ENCODE measurements at places on chromosomes 6 and 20.

GRCh38 chr20:8631271-8631670 is 437.6 kb upstream of the PLCB4 start:
- no peak for DNase-seq

DNA sequence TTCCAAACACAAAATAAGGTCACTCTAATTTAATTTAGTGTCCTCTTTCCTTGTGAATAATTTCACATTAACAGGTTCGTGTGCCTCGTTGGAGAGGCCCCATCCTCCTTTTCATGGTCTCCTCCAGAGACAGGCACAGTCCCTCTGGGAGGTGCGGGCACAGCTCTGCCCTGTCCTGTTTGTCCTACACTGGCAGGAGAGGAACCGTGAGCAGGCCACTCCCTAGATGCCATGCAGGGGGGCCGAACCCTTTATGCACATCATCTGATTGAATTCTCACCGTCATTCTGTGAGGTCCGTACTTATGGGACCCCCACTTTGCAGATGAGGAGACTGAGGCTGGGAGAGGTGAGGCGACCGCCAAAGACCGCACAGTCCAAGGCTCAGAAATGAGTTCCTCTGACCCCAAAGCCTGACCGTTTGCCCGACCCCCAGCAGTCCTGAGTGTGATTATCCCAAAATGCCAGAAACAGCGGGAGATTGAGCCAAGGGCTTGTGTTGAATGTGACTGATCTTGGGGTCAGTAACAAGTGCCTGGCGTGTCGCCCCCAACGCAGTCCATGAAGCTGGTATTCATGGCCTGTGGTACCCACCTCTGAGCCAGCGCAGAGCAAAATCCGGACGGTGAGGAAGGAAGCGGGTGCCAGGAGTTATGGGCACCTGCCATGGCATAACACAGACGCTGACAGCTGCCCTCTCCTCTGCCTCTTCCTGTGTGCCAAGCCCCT is 43.5 kb downstream of the PMEPA1 start:
- DNase-seq = no peak

GRCh38 chr6:22926790-22927354 is 357.5 kb downstream of the HDGFL1 start:
- DNase-seq = no peak

GRCh38 chr6:33430991-33431879 is 11.4 kb downstream of the SYNGAP1 start:
- DNase-seq = peak; percentile 78

- no peak for DNase-seq
Measured at GRCh38 chr6:116429111-116429510, 32.1 kb upstream of the CALHM6 start.

- DNase-seq = no peak
Measured at GRCh38 chr20:56409521-56409920, 2.5 kb upstream of the CASS4 start.

- no peak for DNase-seq
Measured at GRCh38 chr20:19850198-19850533, 92.1 kb downstream of the RIN2 start.

GRCh38 chr6:107423474-107423990 is 35.8 kb downstream of the PDSS2 start:
- no peak for DNase-seq

GRCh38 chr6:26205625-26206574 is 118.7 kb downstream of the HFE start:
- no peak for DNase-seq

GRCh38 chr20:46144432-46145025 is 26.4 kb downstream of the CD40 start:
- DNase-seq = no peak

GRCh38 chr6:13013681-13014503 is 297.3 kb downstream of the PHACTR1 start:
- no peak for DNase-seq

DNA sequence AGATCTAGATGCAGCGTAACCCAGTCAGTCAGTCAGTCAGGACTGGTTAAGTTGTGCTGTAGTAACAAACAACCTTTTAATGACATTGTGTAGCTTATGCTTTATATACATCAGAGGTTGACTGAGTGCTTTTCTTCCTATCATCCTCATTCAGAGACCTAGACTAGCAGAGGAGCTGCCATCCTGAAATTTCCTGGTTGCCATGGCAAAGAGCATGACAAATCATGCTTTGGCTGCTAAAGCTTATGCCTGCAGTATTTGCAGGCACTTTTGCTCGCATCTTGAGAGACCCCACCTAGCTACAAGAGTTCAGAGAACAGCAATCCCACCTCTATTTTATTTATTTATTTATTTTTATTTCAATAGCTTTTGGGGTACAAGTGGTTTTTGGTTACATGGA is 244.0 kb downstream of the BTBD3 start:
- no peak for DNase-seq

DNA sequence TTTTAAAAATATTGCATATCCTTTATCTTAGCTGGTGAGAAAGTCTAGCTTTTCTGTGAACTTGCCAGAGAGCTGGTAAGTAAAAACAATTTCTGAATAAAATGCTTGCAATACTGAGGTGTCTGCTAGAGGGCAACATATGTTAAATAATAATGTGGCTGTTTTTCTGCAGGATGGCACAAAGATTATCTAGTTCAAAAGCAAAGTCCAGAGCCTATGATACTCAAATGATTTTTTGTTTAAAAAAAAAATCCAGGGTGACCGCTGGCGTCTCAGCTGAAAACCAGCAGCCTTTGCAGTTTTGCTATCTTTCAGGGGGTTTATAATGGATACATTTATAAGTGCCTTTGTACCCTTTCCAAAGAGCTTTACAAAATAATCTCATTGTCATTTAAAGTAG is 194.9 kb downstream of the PHACTR1 start:
- no peak for DNase-seq

DNA sequence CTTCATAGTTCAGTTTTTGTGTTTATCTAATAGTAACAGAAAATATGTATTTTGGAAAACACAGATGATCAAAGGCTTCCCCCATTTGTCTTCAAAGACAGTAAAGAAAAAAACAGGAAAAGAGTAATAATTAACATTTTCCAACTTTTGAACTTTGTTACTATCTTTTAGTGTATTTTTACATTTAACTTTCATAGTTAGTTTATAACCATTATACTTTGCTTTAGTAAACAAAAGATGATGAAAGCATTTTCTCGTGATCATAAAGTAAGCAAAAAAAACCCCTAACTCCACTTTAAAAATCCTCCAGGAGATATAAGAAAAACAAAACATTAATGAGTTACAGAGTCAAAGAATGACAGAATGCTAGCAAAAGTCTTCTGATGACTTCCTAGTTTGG is 13.6 kb upstream of the GPRC6A start:
- no peak for DNase-seq

DNA sequence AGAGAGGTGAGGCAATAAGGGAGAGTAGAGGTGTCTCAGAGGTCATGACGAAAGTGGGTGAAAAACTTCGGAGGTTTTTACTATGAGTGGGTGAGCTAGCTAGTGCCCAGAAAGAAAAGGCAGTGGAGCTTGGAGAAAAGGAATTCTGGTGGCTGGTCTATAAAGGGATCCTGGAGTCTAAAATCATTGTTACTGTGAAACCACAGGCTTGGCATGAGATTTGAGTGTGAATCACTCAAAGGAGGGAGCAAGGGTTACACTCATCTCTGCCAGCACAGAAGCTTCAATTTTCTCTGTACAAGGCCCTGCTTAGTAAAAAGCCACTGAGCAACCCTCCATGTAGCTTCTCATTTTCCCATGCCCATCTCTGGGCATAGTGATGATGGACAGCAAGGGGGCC is 47.5 kb downstream of the CD83 start:
- no peak for DNase-seq

GRCh38 chr6:109299776-109300564 is 82.3 kb downstream of the CD164 start:
- no peak for DNase-seq

GRCh38 chr6:135092724-135093123 is 38.1 kb upstream of the HBS1L start:
- no peak for DNase-seq

- DNase-seq = peak; percentile 19
Measured at GRCh38 chr20:62891111-62891510, 29.5 kb upstream of the TCFL5 start.

DNA sequence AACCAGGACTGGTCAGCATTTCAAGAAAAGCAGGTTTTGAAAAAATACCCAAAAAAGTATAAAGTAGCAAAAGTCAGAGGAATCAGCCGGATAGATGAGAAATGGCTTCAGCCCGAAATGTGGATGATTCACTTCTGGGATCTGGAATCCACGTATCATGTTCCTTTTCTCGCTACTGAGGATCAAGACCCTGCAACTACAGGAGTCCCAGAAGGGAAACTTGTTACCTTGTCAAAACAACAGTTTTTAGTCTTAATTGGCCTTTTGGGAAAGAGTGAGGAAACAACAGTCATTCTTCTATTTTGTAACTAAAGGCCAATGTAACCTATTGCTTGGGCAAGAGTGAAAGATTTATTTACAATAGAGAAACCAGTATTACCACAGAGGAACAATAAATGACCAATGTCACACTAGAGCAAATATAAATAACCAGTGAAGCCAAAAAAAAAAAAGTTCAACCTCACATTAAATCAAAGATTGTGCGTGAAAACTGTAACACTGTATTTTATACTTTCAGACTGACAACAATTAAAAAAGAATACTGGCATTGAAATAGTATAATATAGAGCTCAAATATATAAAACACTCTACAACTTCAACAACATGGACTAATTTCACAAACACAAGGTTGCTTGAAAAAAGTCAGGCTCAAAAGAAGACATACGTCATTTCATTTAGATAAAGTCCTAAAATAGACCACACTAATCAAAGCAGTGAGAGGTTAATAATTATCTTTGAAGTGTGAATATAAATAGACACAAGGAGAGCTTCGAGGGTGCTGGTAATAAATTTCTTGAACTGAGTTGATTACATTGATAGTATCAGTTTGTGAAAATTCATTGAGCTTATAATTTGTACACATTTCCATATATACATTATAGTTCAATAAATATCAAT is 116.2 kb downstream of the GFRAL start:
- no peak for DNase-seq

GRCh38 chr6:49713346-49713745 is at the start of gene CRISP2:
TSS of gene CRISP2 (minus strand) at chr6:49713543. CDS start at chr6:49709196, 4,347 bp downstream.
- DNase-seq = no peak

GRCh38 chr6:159487636-159488035 is 205.4 kb downstream of the SOD2 start:
- no peak for DNase-seq

DNA sequence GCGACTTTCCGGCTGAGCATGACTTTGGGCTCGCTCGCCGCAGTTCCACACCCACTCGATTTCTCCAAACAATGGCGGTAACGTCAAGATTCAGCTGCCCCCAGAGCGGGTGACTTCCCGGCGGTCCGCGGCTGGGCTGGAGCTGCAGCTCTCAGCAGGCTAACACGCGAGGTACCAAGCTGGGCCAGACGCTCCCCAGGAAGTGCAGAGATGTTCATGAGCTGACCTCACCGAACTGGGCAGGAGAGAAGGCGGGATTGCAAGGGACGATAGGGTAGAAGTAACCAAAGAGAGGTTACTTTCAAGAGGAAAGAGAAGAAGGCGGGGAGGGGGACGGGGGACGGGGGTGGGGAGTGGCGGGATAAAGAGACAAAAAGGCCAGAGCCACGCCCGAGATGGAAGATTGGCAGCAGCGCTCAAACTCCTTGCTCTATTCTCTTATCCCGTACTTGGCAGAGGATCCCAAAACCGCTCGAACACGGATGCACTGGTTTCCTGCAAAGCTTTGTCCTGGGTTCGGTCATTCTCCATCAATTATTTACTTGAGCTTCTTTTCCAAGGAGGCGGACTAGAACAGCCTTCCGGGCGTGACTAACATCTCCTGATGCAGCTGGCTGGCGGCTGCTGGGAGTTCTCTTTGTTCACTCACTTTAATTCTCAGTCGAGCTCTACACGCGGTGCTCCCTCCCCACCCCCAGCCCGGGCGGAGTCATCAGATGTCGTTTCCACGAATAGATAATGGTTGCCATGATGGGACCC is at the start of gene MTCL3:
Gene MTCL3 (minus strand): TSS at position 626 of the 759 bp plus-strand sequence.
- no peak for DNase-seq

DNA sequence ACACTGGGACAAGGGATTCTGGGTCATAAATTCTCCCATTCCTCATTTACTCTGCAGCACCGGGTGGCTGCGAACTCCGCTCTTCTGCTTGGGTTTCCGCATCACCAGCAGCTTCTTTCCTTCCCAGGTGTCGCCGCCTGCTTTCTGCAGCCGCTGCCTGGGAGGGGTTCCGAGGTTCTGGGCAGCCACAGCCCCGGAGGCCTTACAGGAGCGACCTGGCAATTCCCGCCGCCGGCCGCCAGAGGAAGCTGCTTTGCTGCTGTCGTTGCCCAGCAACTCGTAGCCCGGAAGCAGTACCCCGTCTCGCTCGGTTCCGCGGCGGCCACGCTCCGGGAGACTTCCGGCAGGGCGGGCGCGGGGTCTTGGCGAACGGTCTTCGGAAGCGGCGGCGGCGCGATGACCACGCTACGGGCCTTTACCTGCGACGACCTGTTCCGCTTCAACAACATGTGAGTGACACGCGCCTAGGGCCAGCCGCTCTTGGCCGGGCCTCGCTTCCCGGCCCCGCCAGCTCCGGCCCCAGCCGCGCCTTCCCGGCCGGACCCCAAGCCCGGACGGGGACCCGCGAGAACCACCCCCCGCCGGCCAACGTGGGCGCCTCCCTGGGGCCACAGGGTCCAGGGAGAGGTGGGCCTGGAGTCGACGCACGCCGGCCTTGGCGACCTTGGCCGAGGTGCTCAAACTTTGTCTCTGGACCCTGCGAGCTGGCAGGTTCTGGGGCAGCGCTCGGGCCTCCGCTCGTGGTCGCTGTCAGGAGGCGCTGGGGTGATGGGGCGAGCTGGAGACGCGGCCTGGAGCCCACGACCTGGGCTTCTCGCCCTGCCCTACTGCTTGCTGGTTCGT is at the start of gene NAA20:
Gene NAA20 (plus strand): TSS at position 362 of the 843 bp plus-strand sequence. CDS start 35 bp downstream, at position 397.
- peak; percentile 93 for DNase-seq

GRCh38 chr6:80742481-80742880 is 636.0 kb downstream of the BCKDHB start:
- DNase-seq = no peak

GRCh38 chr20:59804347-59804746 is 129.1 kb downstream of the SYCP2 start:
- DNase-seq = no peak

GRCh38 chr6:158011478-158011920 is 29.8 kb downstream of the SYNJ2 start:
- no peak for DNase-seq

DNA sequence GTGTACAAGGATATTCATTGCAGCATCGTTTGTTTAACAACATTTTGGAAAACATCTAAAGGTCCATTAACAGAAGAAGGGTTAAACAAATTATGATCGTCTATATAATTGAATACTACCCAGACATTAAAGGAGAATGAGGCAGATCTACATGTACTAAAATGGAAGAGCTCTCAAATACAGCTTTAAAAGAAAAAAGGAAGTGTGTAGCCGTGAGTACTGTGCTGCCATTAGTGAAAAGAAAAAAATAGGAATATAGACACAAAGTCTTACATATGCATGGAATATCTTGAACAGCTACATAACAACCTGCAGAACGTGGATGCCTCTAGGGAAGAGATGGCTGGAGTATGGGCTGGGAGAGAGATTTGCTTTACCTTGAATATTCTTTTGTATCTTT is 37.9 kb downstream of the PRDM1 start:
- no peak for DNase-seq

GRCh38 chr6:49852975-49853374 is 13.4 kb downstream of the CRISP1 start:
- no peak for DNase-seq
